ENCODE measurements at places on chromosomes 4 and X.

DNA sequence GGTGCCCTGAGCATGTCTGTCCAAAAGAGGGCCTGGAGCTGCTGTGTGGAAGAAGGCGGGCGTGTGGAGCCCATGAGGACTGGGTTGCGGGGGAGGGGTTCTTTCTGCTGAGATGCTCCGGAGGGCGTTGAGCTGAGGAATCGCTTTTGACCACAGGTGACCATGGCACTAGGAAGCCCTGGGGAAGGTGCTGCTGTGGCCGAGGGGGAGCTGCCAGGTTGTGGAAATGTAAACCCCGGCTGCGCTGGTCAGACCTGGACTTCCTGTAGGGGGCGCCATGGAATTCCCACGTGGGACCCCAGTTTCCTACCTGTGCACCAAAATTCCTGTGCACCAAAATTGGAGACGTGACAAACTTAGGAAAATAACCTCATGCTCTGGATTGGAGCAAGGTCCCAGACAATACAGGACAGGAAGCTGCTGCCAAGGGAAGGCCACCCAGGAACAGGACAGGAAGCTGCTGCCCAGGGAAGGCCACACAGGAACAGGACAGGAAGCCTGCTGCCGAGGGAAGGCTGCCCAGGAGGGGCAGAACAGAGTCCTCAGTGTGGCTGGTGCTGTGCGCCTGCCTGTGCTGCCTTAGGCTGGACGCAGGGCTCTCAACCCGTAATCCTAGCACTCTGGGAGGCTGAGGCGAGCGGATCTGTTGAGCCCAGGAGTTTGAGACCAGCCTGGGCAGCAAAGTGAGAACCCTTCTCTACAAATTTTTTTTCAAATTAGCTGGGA lies 28.4 kb upstream of the UVSSA start:
- DNase-seq, result no peak

DNA sequence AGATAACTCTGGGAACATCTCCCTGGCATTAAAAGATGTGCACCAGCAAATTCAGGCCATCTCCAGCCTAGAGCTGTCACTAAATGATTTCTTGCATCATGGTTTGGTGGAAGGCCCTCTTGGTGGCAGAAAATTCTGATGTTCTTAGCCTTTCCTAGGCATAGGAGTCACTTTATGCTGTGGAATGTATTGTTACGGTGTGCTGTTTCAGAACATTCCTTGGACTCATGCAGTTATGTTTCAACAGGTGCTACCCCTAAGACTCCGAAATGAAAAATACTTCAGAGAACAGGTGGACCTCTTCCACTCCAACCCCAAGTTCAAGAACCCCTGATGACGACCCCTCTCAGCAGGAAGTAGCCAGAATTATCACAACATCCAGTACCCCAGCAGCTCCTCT lies 20.3 kb upstream of the PAPSS1 start:
- DNase-seq, result no peak

DNA sequence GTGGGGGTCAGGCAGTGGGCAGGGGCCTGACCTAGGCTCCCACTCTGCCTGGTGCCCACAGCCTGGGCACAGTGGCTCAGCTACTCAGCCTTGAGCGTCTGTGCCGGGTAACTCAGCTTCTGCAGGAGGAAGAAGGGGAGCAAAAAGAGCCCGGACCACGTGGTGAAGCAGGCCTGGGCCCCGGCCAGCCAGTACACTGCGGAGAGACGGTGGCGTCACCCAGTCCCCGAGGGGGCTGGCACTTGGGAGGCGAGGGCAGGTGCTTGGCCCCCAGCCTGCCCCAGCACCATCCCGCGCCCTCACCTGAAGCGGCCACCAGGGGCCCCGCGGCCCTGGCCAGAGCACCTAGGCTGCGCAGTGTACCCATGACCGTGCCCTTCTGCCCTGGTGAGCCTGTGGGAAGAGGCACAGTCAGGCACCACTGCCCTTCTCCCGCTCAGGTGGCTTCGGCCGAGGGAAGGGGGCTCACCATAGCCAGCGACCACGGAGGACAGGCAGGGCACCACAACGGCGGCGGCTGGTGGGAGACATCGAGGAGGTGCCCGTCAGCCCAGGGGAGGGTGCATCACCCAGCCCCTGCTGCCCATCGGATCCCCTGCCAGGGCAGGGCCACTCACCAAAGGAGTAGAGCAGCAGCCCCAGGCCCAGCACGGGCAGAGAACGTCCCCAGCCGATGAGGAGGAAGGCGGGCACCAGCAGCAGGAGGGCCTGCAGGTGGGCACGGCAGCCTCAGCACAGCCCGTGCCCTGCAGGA lies 32.3 kb downstream of the NOP14 start:
- DNase-seq, result no peak

- DNase-seq, result no peak
Measured at GRCh38 chrX:152028579-152028978, 54.1 kb upstream of the GABRE start.

DNA sequence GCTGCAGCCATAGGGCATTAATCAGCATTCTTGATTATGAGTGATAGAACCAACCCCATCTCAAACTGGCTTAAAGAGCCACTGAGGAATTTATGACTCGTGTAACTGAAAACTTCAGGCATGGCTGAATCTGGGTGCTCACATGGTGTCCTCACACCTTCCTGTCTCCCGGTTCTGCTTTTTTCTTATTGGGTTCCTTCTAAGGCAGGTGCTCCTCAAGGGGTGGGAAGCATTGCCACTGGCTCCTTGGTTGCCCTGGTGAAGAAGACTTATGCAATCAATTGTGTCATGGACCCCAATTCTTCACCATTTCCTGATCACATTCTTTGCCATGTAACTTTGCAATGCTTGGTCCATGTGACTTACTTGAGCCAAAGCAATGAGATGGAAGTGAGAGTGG lies 4.3 kb upstream of the ZCCHC4 start:
- no peak for DNase-seq

GRCh38 chr4:129839687-129840086 lies 743.7 kb downstream of the C4orf33 start:
- DNase-seq, result no peak

GRCh38 chr4:151750156-151750555 lies 10.7 kb downstream of the GATB start:
- no peak for DNase-seq

DNA sequence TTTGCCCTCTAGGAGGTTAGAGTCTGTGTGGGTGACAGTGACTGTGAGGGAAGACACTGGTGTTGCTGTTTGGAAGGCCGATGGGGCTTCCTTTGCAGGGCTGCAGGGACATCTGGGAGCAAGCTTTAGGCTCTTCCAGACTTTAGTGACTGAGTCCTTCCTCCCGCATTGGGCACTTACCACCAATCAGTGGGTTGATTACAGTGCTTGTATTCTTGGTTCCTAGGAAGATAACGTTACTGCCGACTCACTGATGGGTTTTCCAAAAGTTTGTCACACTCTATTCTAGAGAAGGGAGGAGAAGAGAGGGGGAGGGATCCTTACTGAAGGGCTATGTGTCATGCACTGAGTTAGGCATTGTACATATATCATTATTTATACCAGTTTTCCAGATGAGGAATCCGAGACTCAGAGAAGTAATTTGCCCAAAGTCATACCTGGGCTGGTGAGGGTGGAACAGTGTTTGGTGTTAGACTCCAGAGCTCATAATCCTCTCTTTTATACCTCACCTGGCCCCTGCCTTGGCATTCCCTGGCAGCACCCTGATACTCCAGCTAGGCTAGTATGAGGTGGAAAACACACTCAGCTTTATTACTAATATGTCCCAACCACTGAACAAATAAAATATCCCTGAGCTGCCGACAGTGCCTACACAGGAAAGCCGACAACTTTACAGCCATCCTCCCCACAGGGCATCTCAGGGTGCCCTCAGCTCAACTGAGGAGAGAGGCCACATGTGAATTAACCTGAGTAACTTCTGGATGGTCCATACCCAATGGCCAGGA lies 3.8 kb downstream of the CHST7 start:
- no peak for DNase-seq

GRCh38 chr4:181870326-181870725 lies 372.9 kb upstream of the TENM3 start:
- DNase-seq, result no peak

GRCh38 chr4:10582059-10582686 lies 102.4 kb downstream of the CLNK start:
- no peak for DNase-seq

DNA sequence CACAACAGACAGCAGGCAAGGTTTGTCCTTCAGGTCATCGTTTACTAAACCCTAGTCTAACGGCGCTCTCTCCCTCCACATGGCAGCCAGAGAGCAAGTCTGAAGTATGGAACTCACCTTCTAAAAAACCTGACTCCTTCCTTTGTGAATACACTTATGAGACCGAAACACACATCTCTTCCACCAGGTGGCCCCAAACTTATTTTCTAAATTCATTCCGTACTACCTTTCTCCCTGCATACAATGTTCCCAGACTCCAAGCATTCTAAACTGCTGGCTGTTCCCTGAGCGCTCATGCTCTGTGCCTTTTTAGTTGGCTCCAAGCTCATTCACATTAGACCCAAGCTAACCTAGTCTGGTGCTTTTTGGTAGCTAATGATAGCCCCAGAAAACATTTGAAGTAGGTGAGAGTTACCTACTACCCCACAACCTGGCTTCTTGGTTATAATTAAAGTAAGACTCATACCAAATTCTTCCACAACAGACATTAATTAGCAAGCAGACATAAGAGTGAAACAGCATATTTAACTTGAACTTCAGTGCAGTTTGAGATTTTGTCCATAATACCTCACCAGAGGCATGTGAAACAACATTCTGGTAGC lies 67.6 kb upstream of the DCLK2 start:
- DNase-seq, result no peak

GRCh38 chrX:40406330-40406859 lies 174.4 kb upstream of the ATP6AP2 start:
- no peak for DNase-seq

GRCh38 chr4:85153221-85153620 lies 186.7 kb upstream of the WDFY3 start:
- DNase-seq, result no peak

DNA sequence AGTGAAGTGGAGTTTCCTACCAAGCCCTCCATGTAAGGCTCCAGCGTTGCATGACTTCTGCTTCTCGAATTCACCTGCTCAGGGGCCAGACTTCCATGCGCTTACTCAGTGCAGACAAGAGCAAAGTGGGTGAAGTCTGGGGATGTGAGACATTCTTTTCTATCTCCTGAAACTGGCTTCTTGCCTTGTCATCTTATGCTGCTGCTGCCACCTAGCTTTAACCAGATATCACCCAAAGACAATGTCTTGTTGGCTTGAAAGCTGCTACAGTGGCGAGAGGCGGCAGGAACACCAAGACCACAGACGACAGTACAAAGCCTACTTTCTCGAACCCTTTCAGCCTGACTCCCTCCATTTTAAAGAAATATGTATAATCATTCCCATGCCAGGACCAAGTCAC lies 103.6 kb upstream of the ADGRG2 start:
- no peak for DNase-seq

DNA sequence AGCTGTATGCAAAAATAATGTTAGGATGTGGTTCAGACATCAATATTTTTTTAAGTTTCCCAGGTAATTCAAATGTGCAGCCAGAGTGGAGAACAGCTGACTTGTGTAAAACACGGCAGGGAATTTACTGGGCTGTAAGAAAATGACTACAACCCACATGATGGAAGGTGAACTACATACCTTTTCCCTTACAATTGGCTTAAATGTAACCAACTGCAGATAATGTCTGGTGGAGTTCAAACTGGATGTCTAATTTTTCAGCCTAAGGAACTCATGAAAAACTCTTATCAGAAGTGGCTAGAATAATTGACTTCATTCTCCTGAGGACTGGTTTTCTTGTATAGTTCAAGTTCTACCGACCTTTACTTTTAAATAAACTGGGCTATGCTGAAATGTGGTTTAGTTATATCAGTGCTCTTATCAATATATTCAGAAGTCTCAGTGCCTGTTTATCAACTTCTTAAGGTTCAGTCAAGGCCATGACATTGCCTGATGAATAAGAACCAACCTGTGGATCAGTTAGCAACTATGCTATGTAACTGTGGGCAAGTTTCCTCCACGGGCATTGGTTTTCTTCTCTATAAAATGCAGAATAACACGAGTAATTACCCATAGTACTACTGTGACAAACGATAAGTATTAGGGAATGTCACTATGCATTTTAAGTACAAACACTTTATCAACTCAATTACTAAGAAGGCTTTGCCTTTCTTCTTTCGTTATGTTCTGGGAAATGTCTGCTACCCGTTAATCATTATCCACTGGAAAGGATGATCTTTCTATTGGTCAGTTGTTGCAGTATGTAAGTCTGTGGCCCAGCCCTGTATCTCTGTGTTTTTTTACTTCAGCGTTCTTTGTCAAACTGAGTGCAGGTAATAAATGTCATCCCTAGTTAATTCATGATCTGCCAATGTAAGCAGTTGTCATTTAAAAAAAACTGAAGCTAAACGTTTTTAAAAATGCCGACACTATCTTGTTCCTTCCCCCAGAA lies 181.6 kb downstream of the PCDH7 start:
- DNase-seq, result no peak

- DNase-seq, result no peak
Measured at GRCh38 chrX:77693594-77693993, 92.4 kb downstream of the ATRX start.

DNA sequence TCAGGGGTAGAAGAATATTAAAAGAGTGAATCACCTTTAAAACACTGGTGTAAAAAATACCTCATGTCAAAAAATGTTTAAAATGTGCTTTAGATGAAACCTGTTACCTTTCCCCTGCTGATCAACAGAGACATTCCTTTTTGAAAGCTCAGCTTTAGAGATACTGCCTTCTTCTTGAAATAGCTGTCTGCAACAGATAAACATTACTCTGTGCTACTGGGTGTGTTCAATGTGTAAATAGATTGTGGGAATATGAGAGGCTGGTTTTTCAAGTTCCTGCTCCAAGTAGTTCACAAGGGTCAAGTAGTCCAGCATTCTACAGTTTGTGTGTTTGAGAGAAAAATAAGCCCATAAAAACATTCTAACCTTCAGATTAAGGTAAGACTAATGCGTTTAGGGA lies at the start of gene SYTL5:
Gene SYTL5, plus strand, starts transcription at position 263 of the 400 bp plus-strand sequence. CDS start 27,337 bp downstream, outside the sequence.
- no peak for DNase-seq

Data from stimulated activated CD8-positive, alpha-beta memory T cell treated with anti-CD3 and anti-CD28 coated beads, Interleukin-7, amount 100 ng/mL, for 1 hour (primary cell).